ENCODE measurements at places on chromosomes 11 and 22.

GRCh38 chr22:47592791-47593190 lies 830.3 kb downstream of the TBC1D22A start:
- DNase-seq: no peak

- no peak for DNase-seq
Measured at GRCh38 chr11:7165911-7166310, 77.1 kb downstream of the RBMXL2 start.

GRCh38 chr22:44734278-44734677 lies 18.1 kb upstream of the ARHGAP8 start:
- DNase-seq: no peak

DNA sequence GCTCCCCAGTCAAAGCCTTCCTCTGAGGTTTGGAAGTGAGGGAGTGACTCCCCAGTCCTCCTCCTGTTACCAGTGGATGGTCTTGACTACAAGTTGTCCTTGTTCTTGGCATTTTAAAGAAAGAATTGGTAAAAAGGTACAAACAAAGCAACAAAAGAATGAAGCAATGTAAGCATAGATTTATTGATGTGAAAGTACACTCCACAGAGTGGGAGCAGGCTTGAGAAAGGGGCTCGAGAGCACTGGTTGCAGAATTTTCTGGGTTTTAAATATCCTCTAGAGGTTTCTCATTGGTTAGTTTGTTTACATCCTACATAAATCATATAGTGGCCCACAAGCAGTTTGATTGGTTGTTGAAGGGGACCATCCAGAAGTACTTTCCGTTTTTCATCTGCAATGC lies 22.7 kb upstream of the GLYATL1 start:
- DNase-seq: no peak

DNA sequence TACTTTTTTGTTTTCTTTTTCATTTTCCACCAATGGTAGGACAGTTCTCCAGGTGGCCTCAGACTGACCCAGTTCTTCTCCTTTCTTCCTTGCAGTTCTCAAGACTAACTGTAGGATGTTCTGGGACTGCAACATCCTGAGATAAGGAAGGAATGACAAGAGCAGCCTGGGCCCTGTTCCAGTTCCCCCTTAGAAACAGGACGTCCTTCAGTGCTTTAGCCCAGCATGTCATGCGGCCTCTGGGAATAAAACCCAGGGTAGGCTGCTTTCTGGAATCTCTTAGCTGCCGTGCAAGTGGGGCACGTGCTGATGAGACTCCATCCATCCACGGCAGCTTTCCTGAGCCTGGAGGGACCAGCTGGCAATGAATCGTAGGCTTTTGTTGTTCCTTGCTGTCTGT lies 24.0 kb upstream of the CADM1 start:
- DNase-seq: no peak

DNA sequence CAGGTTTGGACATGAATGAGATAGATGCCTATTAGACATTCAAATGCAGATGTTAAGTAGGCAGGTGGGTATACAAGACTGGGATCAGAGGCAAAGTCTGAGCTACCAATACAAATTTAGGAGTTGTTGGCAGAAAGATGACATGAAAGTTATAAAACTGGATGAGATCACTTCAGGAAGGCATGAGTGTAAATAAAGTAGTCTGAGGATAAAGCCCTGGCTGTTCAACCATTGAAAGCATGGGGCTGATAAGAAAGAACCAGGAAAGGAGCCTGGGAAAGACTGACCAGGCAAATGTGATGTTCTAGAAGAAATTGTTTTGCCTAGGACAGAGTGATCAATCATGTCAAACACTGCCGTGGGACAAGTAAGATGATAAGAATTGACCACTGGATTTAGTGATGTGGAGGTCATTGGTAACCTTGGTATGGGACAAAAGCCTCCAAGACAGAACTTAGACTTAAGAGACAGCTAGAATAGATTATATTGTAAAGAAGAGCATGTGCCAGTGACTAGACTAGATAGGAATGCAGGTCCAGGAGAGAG lies 98.5 kb downstream of the EHF start:
- no peak for DNase-seq

DNA sequence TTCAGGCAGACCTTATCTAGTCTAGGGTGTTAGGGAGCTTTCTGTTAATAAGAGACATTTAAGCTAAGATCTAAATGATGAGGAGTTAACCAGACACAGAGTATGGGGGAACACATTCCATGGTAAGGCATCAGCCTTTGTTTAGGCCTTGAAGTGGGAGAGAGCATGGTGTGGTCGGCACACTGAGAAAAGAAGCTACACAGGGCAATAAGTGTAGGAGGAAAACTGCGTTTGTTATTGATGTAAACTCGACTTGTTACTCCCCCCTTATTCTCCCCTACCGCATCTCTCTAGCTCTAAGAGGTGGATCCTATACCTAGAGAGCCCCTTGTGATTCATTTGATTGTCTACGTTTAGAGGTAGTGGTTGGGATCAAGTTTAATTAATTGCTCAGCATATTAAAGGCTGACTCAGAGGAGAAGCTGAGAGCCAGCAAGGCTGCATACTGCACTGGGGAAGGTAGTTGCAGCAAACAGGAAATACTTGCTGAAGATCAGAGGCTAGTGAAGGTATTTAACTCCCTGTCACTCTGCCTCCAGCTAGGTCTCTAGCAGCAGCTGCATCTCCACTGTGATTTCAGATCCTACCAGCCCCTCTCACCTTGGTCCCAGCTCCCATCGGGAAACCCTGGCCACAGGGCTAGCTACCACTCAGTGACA lies 86.8 kb upstream of the TEAD1 start:
- DNase-seq: no peak

DNA sequence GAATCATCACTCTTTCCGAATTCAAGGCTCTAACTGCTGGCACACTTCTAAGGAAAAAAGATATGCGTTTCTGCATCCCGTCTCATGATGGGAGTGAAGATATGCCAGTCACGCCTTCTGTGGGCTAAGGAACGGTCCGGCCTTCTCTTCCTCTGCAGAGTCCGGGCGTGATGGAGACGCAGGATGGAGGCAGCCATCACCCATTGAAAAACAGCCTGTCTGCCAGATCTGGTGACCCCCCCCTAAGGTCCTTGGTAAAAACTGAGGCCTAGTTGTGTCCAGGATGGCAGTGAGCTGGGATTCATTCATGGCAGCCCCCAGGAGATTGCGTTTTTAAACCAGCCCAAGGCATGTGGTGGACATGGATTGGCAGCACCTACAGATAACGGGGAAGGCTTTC lies 6.9 kb upstream of the EFCAB6 start:
- DNase-seq: no peak

DNA sequence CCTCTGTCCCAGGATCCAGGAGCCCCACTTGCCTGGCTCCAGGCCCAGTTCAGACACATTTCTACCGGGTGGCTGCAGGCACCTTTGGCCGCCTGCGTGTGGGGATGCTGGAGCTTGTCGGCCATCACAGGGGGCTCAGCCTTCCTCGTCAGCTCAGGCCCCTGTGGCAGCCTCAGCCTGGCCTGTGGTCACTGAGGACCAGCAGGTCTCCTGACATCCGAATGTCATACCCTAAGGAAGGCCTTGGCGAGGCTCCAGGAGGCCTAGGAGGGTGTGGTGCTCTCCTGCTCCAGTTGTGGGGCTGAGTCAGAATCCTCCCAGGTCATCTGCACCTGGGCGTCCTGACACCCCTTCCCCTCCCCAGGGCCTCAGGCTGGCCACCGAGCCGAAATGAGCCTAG lies 14.9 kb upstream of the SOX10 start:
- no peak for DNase-seq

GRCh38 chr11:35618497-35619115 lies 346 bp downstream of the FJX1 start:
- DNase-seq: no peak

- no peak for DNase-seq
Measured at GRCh38 chr11:104564921-104565582, 333.2 kb downstream of the CASP12 start.

GRCh38 chr11:73652856-73653559 lies 6.6 kb downstream of the PLEKHB1 start:
- no peak for DNase-seq

DNA sequence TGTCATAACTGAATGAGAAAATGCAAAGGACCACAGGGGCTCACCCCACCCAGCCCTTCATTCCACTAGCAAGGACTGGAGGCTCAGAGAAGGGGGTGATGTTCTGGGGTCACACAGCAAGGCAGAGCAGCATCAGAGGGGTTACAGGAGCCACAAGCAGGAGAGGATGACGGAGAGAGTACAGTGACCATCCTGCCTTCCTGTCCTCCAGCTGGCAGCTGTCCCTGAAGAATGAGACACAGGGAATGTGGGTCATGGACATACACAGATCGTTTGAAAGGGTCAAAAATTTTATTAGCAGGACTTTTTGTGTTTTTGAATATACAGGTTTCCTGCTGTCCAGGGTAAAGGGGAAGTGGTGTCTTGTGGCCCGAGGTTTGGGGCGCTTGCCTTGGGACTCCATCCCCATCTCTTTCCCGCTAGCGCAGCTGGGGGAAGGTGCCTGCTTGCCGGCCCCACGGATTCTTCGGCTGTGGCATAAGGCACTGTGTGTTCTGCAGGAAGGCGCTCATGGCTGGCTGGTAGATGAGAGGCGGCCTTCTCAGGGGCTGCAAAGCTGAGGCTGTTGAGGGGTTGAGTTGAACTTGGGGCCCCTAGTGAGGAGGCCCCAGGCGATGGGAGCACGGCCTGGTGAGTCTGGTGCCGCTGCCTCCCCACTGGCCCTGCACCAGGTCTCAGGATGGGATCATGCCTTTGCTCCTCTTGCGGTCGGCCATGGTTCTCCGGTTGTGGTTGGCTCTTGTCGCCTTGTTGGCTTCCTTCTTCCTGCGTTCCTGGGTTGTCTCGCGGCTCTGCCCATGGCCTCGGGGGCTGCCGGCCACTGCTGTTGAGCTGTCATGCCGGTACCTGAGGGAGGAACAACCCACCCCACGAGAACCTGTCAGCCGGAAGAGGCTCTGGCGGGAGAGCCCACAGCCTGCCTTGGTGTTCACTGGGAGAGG lies 21.4 kb downstream of the UQCR10 start:
- DNase-seq: no peak

- DNase-seq: no peak
Measured at GRCh38 chr11:128086794-128087193, 500.6 kb downstream of the ETS1 start.

DNA sequence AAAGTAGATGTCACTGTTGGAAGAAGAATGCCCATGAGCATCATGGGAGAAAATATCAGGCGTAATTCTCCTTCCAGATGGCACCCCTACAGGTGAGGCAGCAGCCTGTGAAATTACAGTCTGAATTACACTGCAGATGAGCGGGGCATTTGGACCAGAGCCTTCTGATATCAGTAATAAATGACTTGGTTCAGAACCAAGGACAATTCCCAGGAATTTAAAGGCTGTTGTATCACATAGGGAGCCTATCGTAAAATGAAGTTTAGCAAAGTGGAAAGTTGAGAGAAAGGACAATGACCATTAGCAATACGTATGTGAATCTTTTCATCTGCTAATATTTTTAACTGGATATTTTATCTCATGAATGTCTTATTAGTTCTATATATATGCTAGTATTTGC lies 61.3 kb downstream of the PRMT3 start:
- DNase-seq: no peak

DNA sequence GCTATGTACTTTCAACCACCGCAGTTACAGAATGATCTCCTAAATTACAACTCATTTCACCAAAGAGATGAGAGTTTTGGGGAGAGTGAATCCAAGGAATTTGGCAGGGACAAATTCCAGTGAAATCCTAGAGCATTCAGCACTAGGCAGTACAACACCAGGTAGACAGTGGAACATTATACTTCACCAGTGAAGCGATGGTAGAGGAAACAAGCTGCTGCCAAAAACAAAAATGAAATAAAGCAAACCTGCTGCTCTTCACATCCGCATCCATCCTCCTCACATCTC lies 16.9 kb downstream of the SMCO4 start:
- no peak for DNase-seq

- DNase-seq: no peak
Measured at GRCh38 chr22:43094085-43094484, 4.9 kb upstream of the TTLL1 start.

DNA sequence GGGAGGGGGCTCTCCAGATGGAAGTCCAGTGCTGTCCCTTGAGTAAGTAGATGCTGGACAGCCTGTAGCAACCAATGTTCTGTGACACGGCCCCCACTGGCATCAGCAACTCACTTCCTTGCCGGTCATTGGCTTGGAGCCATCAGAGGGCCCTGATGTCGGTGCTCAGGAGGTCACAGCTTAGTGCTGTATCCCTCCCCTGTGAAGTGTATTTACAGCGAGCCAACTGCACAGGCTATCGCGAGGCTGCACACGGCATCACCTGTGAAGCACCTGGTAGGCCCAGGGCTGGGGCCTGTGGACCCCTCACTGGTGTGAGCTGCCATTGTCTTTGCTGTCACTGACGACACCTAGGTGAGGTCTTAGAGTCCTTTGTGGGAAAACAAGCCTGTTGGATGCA lies 13.4 kb upstream of the ACR start:
- DNase-seq: no peak

DNA sequence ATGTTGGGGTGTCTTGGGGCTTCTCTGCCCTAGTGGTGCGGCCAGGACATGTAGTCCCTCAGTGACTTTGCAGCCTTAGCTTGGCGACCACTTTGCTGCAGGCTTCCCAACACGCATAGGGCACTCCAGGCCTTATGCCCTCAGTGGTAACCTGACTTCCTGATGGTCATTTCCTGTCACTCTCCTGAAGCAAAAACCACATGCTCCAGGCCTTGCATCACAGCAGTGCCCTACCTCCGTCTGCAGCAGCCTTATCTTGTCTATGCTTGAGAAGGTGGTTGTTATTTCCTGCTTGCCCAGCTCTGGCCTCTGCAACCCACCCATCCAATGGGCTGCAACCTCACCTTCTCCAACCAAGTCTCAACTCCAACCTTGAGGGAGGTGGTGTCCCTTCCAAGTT lies 33.4 kb upstream of the PISD start:
- DNase-seq: no peak

DNA sequence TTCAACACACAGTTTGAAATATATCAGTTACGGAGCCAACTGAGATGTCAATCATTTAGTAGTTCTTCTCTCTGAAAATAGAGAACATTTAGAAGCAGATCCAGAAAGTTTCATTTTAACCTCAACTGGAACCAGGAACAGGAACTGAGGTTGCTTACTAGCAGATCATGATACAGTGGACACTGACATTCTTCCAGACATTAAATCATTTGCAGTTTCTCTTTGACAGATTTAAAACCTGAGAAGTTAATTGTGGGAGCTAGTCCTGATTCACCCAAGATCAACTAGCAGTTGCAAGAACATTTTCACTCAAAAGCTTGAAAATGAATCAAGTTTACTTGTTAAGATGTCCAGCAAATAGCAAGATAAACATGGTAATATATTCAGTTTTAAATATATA lies 135.4 kb downstream of the SLC17A6 start:
- no peak for DNase-seq

DNA sequence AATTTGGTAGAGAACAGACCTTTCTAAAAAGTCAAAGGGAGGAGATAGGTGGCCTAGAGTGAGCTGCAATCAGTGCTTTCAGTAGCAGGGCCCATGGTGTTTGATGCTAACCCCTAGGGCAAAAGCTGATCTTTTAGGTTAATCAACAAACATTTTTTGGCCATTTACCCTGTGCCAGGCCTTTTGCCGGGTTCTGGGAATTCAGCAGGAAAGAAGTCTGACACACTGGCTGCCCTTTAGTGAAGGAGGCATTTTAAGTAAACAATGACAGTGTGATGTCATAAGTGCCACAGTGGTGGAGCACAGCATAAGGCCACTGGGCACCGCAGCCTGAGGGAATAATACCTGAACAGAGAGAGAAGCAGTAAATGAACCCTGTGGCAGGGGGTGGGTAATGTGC lies 29.0 kb downstream of the C22orf31 start:
- DNase-seq: no peak

- DNase-seq: no peak
Measured at GRCh38 chr11:78916759-78917158, 342.1 kb upstream of the NARS2 start.

All from T-helper 9 cell (primary cell).